NCI-H1092 treated with DMSO at 0.1 percent for 48 hours (cell line): ENCODE measurements at places on chromosomes 1 and 21.
A peak's percentile ranks its signal among the peaks of the same experiment; 100 is the strongest.

GRCh38 chr1:168110896-168111545 is 25.7 kb downstream of the GPR161 start:
- DNase-seq, result no peak

DNA sequence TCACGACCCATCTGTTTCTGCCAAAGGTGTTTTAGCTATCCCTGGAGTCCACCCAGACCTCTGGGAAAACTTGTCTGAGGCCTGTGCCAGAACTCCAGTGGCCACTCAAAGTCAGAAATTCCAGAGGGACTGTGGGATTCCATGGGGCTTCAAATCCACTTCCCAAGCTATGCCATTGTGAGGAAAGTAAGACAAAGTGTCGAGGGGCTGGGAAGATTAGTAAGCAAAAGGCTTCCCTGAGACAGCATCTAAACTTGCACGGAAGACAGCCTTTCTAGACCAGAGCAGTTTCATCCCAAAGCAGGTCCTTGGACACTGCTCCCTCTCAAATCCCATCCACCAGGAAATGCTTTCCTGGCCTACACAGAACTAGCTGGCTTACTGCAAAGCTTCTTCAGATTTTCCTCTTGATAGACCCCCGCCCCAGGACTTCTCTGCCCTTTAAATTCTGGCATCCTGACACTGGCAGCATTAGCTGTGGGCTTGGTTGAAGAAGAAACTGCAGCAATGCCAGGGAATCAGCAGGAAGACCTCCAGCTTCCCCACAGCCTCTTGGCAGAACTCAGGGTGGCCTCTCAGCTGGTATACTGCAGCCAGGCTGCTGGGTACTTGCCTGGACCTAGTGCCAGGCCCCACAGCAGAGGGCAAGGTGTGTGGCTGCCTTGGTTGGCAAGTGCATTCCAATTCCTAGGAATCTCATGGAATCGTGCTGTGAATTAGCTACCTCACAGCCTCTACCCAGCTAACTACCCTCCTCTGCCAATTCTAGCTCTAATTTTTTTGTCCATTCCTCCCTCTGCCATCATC is 27.3 kb upstream of the LMX1A start:
- DNase-seq, result no peak

GRCh38 chr1:42786097-42786496 is 1.3 kb downstream of the TMEM269 start:
- DNase-seq, result no peak

- DNase-seq, result no peak
Observed at GRCh38 chr1:227854189-227854588, 38.7 kb downstream of the PRSS38 start.

DNA sequence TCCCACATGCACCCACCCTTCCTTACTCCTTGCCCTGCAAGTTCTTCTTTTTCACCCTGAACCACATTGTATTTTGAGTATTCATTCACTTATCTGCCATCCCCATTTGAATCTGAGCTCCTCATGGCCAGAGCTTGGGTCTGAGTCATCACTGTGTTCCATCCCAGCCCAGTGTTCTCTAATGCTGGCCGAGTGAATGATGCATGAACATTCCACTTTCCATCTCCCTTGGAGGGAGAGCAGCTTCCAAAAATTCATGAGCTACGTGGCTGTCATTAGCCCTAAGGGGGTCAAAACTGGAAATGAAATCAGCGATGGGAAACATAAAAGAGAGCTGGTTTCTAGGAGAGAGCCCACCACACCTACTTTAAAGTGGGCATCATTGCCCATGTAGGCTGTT is 187.0 kb upstream of the USP24 start:
- DNase-seq, result no peak

- no peak for DNase-seq
Observed at GRCh38 chr1:66951513-66951912, 26.7 kb downstream of the MIER1 start.

DNA sequence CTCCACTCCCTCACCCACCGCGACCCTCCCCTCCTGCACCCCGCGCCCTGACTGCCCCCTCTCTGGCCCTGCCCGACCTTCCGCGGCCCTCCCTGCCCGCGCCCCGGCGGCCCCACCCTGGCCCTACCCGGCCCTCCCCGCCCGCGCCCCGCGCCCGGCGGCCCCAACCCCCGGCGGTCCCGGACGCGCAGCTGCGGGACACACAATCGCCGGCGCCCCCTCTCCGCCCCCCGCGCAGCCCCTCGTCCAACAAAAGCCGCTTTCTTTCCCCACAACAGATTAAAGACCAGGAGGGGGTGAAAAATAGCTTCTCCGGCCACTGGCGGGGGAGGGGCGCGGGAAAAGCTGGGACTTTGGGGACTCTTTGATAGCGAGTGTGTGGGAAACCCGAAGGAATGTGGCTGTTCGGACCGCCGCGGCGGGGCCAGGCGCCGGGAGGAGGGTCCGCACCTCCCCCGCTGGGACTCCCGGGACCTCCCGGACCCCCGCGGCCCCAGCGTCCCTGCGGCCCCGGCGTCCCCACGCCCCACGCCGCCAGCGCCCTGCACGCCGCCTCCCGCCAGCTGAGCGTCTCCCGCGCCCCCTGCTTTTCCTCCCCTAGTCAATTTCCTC is 8.8 kb upstream of the ID3 start:
- no peak for DNase-seq

- no peak for DNase-seq
Observed at GRCh38 chr1:167086033-167086432, 4.1 kb downstream of the GPA33 start.

- DNase-seq, result no peak
Observed at GRCh38 chr1:222387007-222387814, 160.7 kb downstream of the HHIPL2 start.

- peak; percentile 75 for DNase-seq
Observed at GRCh38 chr1:50091068-50091467, 17.7 kb upstream of the ELAVL4 start.

DNA sequence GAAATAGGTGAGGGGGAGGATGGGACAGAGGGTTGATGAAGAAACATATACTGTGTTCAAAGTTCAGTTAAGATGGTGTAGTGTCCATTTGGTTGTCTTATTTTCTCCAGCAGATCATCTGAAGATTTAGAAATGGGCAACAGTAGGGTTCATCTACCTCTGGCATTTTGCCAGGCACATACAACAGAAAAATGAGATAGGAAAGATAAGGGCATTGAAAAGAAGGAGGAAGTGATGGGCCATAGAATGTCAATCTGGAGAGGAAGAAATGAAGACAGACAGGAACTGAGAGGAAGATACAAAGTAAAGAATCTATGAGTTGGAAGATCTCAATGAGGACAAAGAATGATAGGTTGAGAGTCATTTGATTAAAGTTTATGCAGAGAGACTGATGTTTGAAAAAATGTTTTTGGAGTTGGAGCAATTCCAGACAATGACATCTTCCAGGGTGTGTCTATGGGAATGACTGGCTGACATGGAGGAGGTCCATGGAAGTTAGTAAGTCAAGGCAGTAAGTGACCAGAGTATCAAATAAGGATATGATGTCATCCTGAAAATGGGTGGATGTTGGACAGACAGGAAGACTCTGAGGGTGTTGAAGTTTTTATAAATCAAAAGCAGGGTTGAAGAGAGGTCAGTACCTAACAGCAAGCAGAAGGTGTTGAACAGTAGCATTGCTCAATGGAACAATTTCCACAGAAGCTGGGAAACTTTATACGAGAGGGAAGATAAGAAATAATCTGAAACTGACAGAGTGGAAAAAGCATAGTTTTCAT is 18.7 kb upstream of the CD55 start:
- DNase-seq, result no peak

- DNase-seq, result no peak
Observed at GRCh38 chr1:6396998-6397397, 3.4 kb upstream of the ACOT7 start.

GRCh38 chr1:208183977-208184911 is 59.9 kb downstream of the PLXNA2 start:
- no peak for DNase-seq
